ENCODE measurements at places on chromosomes 11 and 22. TPM values are rescaled to one million over a fixed set of nuclear protein-coding genes. Genes with fewer than 3 reads are reported as not detected.

The OR5AK2 gene
- total RNA-seq, result not detected

The APOBEC3C gene
- total RNA-seq, result 43.8 TPM

The PNPLA3 gene
- not detected for total RNA-seq

The SLC16A8 gene
- not detected for total RNA-seq

The OR5P2 gene
- total RNA-seq, result not detected

The THAP12 gene
- total RNA-seq, result 57.3 TPM

The PIWIL4 gene
- total RNA-seq, result 1.6 TPM

The CDON gene
- 3.1 TPM for total RNA-seq

The MPEG1 gene
- total RNA-seq, result 2.7 TPM

The MS4A15 gene
- total RNA-seq, result not detected

The MOV10L1 gene
- total RNA-seq, result not detected

The KRTAP5-4 gene
- not detected for total RNA-seq

The DDI1 gene
- total RNA-seq, result not detected

The DLG2 gene
- total RNA-seq, result 2.7 TPM

The HEPN1 gene
- total RNA-seq, result not detected

The OR8A1 gene
- not detected for total RNA-seq

The BATF2 gene
- 0.17 TPM for total RNA-seq

The E2F8 gene
- not detected for total RNA-seq

The TRIM44 gene
- 53.1 TPM for total RNA-seq

The GRAMD1B gene
- total RNA-seq, result 19.5 TPM

The OR5B21 gene
- total RNA-seq, result 0.61 TPM

The HARBI1 gene
- 7.2 TPM for total RNA-seq

The PKP3 gene
- total RNA-seq, result not detected

The KRTAP5-8 gene
- not detected for total RNA-seq

The OR10D3 gene
- total RNA-seq, result not detected

The SMC1B gene
- not detected for total RNA-seq

The SGSM1 gene
- total RNA-seq, result 3.2 TPM

The SCGB1D2 gene
- total RNA-seq, result not detected

The AGBL2 gene
- 7.8 TPM for total RNA-seq

The EXT2 gene
- total RNA-seq, result 30.3 TPM

The SLC22A6 gene
- not detected for total RNA-seq

The OR51I1 gene
- not detected for total RNA-seq
